ENCODE measurements at places on chromosomes 2 and 18.

- no peak for DNase-seq
These were observed 133.5 kb downstream of the FAM124B start for GRCh38 chr2:224268441-224268840.

GRCh38 chr18:8238507-8238906 is 370.7 kb upstream of the RAB12 start:
- DNase-seq: peak; percentile 7

DNA sequence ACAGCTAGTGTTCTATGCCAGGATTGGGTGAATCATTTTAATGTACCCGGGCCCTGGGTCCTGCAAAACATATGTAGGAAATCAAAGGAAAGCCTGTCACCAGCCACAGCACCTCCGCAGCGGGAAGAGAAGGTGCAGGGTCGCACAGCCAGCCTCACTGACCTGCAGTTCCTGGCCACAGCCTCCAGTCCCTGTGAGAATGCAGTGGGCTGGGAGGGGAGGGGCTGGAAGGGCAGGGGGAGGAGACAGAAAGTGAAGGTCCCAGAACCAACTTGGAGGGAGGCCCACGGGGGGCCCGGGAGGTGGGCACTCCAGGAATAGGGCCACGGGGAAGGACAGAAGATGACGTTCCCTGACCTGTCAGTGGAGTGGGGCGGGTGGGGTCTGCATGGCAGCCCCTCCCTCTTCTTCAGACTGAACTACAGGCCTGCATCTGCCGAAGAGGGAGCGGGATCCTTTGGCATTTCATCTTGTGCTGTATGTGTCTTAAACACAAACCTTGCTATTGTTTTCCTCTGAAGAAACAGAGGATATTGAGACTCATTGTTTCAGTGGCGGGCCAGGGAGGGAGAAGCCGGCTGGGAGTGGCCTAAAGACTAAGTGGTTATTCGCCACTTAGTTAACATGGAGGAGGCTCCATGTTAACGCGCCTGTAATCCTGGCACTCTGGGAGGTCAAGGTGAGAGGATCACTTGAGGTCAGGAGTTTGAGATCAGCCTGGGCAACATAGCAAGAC is 7.5 kb downstream of the MAL start:
- no peak for DNase-seq

DNA sequence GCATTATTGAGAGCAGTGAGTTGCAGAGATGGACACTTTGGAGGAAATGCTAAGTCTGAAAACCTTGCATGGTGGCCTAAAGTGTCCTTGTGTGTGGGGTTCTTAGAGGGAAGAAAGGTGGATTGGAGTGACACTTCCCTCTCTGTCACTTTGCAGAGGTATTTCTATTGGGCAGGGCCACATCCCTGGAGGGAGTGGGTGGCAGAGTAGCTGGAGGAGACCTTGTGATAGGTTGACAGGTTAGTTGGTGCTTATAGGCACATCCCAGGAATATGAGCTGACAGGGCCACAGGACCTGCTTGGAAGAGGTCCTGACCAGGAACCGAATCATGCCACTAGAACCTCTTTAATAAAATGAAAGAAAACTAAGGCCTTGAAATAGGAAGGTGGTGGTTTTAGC is 972 bp upstream of the IGFBP5 start:
- no peak for DNase-seq

DNA sequence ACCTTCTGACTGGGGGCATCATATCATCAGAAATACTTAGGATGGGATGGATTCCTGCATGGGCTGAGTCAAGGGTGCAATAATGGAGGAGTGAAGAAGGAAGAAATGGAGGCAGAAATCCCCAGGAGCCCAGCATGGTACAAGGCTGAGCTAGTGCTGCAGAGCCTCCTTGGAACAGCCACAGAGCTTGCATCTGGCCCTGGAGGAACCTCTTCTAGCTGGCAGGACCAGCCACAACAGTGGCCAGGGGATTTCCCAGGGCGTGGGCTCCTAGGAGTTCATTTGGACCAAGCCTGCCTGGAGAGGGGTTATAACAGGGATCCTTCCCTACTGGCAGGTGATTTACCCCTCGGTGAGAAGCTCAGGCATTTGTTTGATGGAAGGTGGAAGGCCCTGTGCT is 4.7 kb upstream of the IL37 start:
- DNase-seq: no peak

GRCh38 chr18:36419900-36420531 is 122.5 kb downstream of the FHOD3 start:
- DNase-seq: peak; percentile 8

GRCh38 chr2:12712881-12713280 is 3.9 kb upstream of the TRIB2 start:
- no peak for DNase-seq

- DNase-seq: no peak
These were observed 21.1 kb downstream of the RHOB start for GRCh38 chr2:20467789-20468548.

- DNase-seq: no peak
These were observed 45.7 kb downstream of the ITGB1BP1 start for GRCh38 chr2:9377461-9378097.

DNA sequence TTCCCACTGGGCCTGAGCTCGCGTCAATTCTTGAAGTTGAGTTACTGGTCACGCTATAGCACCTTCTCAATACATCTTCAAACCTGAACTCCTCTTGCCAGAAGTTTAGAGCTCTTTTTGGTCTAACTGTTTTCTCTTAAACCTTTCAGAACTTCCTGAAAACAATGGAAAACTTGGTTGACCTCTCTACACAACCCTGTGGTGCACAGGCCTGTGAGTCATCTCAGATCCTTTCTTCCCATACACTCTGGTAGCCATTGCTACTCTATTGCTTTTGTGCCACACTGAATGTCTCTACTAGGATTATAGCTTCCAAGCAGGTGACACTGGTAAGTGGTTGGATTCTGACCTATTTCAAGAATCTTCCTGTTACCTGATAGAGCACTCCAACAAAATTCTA is 321.5 kb upstream of the FSIP2 start:
- no peak for DNase-seq

DNA sequence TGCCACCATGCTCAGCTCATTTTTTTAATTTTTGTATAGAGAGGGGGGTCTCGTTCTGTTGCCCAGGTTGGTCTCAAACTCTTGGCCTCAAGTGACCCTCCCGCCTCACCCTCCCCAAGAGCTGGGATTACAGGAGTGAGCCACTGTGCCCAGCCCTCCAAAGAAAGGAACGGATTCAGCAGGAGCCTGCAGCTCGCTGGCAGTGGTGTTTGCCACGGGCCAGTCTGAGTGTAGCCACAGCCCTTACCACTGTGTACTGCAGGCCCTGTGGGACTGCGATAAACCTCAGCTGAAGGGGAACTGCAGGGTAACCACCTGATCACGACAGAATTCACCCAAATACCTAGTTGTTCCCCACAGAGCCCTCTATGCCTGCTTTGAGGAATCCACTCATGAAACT is 6.8 kb downstream of the COPS9 start:
- DNase-seq: no peak

- no peak for DNase-seq
These were observed 3.5 kb downstream of the GDF7 start for GRCh38 chr2:20670315-20671035.

DNA sequence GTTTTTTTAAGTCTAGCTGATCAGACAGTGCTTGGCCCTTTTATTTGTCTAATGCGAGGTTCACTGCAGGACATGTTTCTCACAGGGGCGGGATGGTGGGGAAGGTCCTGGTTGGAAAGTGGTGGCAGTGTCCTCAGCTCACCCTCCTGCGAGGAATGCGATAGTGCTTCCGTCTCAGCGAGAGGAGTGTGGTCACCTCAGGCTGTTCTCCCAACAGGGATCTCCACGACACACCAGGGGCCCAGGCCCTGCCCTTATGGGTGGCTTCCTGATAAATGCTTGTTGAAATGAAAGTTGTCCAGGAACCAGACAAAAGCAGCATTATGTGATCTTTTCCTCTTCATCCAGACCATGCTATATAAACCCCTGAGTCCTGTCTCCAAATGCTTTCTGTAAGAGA is 70.1 kb downstream of the BOLA3 start:
- DNase-seq: peak; percentile 84

GRCh38 chr2:82959727-82960126 is 1499.4 kb downstream of the SUCLG1 start:
- DNase-seq: no peak

DNA sequence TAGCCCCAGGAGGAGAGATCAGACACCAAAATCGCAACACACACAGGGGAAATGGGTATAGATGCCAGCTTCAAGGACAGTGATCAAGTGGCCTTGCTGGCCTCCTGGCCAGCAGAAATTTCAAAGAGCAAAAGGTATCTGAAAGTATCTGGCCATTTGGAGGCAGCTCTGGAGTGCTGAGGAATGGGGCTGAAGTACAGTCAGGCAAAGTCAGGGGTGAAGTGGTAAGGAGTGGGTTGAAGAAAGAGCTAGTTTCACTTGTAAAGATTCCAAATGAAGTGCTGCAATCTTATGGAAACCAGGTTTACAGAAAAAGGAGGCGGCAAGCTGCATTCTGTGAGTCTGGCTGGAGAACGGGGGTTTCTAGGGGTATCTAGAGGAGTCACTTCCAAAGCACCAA is 19.2 kb upstream of the PCBP1 start:
- DNase-seq: no peak

GRCh38 chr2:219142329-219142728 is 18.3 kb downstream of the NHEJ1 start:
- DNase-seq: no peak

DNA sequence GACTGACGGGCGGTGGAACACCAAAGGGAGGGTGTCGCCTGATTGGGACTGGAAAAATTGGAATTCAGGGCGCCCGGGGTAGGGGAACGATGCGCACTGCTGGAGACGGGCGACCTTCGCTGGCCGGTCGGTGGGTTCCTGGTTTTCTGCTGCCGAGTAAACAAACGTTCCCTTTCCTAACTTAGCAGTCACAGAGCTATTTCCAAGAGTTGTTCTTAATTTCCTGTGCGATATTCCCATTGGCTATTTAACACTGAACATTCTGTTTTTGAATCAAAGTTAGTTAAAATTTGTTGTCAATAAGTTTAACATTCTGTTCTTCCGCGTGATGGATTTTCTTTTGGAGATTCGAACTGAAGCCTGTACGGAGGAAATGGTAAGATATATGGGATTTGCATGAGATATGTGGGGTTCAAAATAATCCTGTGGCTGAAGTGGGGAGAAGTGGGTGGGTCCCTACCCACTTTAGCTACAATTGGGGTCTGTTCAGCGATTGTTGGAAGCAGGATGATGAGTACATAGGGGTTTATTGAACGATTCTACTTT is 862 bp downstream of the C18orf54 start:
- peak; percentile 57 for DNase-seq

GRCh38 chr2:240579071-240579762 is 7.3 kb upstream of the CAPN10 start:
- no peak for DNase-seq

DNA sequence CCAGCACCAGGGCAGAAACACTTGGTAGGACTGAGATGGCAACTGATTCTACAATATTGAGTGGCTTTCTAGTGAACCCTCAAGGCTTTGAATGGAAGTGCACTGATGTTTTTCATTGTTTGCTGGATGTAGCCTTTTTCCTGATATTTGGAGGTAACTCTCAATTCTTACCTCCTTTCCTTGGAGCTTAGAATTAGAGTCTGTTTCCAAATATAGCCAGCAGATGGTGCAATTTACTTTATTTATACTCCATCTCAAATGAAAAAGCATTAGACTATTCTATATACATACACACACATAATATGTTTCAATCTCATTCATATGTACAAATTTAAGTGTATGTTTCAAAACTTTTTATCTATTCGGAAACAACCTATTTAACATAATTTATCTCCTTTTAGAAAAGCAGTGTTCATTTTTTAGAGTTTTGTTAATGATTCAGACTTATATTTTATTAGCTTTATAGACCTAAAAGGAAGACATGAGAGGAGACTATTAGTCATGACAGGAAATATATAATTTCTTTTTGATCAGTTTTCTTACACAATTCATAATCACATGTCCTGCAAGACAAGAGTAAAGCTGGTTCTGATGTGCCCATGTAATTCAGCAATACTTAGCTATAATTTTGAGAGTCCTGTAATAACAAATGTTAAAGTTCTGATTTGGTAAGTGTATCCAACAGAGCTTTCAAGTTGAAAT is 124.8 kb downstream of the NUP35 start:
- peak; percentile 60 for DNase-seq

DNA sequence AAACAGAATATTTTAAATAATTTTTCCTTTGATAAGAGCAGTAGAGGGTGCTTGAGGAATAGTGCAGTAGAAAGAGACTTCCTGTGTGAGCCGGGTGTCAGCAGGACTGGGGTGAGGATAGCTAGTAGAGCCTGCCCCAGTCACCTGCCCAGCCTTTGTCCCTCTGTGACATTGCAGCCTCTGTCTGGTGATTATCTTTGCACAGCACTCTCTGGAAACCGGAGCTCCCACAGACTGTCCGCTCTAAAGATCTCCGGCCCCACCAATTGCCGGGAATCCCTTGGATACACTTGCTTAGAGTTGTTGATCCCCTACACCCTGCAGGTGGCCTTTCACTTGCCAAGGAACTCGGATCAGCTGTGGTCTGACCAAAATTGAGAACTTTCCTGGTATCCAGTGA is 1081.3 kb upstream of the TMEFF2 start:
- DNase-seq: no peak

- DNase-seq: no peak
These were observed 7.7 kb downstream of the SH3YL1 start for GRCh38 chr2:256094-256493.

All from hematopoietic multipotent progenitor cell treated with erythropoietin and hydrocortisone succinate and interleukin-3 and kit ligand, for 6 days (in vitro differentiated cells).